ENCODE measurements at places on chromosomes 3 and 15. TPM values are rescaled to one million over a fixed set of nuclear protein-coding genes. Genes with fewer than 3 reads are reported as not detected.

GRCh38 chr3:29143151-29143550, 137.7 kb upstream of the RBMS3 start:
- no peak for DNase-seq

DNA sequence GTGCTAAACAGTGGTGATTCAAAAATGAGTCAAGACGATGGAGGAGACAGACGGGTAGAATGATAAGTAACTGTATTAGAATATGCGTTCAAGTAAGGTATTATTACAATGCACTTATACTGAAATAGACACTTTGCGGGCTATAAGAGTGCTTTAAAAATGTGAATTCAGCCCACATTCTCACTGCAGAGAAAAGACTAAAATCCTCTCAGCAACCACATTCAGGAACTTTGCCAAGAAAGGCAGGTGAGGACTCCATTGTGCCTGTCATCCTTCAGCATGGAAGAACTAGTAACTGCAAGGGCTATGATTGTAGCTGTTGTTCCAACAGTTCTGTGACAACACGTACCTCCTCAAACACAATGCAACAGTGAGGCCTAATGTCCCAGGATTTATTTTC, 272.0 kb downstream of the RORA start:
- no peak for DNase-seq

GRCh38 chr15:59298854-59299250, 73.8 kb downstream of the MYO1E start:
- DNase-seq: no peak

DNA sequence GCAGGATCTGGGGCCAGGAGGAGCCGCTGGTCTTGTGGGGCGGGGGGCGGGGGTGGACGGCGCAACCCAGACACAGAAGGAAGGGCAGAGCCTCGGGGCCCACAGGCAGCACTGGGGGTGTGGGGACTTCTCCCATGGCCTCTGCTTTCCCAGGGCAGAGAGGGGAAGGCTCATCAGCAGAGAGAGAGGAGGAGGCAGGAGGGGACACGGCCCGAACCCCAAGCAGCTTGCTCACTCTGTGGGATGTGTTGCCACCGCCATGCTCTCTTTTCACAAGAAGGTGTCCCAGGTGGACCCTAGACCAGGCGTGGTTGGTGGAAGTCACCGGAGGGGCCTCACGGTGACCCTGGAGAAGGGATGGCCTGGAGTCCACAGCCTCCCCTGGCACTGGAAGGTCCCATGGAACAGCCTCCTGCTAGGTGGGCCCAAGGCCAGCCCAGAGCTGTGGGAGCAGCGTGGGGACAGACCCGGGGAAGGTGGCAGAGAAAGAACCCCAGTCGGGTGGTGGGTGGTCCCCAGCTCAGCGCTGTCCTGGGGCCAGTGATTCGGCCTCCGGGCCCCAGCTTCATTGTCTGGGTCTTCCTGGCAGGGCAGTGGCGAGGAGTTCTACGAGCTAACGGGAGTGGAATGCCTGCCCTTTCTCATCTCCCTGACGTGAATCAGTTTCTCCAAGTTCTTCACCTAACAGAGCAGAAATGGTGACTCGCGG, 46.8 kb upstream of the PCSK6 start:
- no peak for DNase-seq

The CCR9 gene
- total RNA-seq: 0.12 TPM
